T-helper 22 cell (primary cell): ENCODE measurements at places on chromosomes 1 and 21.

DNA sequence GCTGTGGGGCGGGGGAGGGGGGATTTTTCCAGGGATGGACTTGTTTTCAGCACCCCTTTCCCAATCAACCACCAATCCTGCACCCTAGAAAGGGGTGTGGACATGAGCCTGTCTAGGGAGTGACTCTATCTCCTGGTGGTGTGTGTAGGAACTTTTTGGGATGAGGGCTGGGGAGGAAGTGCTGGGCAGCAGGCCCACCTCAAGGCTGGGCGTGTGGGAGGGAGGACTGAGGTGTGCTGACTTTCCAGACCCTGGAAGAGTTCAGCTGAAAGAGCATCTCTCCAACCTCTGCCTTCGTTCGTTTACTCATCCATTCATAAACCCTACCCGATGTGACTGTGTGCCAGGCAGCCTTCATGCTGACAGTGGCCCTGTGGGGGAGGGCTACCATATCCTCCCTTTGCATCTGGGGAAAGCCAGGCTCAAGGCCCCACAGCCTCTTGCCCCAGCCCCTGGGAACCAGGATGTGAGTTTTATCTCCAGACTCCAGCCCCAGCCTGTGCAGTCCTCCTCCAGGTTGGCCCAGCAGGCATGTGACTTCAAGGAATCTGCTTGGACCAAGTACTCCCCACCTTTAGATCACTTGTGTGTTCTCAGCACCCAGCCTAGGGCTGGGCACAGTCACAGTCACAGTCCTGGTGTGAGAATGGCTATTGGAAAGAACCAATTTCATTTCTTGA is 6.7 kb downstream of the KNCN start:
- no peak for DNase-seq

DNA sequence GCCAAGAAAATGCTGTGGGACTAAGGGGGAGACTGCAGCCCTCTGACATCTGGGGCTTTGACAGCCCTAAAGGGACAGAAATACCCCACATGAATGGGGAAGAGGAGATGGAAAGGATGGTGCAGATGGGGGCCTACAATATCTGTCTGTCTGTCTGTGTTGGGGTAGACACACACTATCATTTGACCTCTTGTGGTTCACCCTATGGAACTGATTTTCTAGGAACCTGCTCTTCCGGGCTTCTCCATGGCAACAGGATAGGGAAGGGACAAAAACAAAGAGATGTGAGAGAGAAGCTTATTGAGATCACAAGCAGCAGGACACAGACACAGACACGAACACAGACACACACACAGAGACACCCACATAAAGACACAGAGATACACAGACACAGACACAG is 17.1 kb downstream of the KIF21B start:
- DNase-seq: no peak

GRCh38 chr1:206497363-206497762 is 10.0 kb upstream of the RASSF5 start:
- DNase-seq: no peak

DNA sequence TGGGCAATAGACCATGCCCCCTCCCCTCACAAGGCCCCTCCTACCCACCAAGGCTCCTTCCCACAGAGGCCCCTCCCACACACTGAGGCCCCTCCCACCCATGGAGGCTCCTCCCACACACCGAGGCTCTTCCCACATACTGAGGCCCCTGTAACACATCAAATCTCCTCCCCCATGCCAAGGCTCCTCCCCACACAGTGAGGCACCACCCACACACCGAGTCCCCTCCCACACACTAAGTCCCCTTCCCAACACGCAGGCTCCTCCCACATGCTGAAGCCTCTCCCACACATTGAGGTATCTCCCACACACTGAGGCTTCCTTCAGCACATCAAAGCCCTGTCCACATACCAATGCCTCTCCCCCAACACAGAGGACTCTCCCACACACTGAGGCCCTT is 391.8 kb downstream of the CAMTA1 start:
- no peak for DNase-seq

- DNase-seq: no peak
These were observed 90.6 kb upstream of the KCTD3 start for GRCh38 chr1:215476541-215476940.

DNA sequence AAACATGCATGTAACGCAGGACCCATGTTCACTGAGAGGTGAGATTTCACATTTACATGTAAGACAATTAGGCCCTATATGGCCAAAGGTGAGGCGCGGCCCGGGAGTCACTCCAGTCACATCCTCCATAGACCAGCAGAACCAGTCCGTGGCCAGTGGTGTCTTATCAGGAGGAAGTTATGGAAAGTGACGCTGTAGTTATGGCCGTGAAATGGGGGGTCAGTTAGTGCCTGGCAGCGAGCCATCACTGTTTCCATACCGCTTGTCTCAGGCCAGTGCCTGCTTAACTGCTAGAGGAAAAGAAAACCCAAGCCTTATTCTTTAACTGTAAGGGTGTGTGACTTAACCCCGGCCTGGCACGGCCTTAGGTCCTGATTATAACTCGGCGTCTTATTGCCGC is 6.1 kb downstream of the C1orf159 start:
- no peak for DNase-seq

DNA sequence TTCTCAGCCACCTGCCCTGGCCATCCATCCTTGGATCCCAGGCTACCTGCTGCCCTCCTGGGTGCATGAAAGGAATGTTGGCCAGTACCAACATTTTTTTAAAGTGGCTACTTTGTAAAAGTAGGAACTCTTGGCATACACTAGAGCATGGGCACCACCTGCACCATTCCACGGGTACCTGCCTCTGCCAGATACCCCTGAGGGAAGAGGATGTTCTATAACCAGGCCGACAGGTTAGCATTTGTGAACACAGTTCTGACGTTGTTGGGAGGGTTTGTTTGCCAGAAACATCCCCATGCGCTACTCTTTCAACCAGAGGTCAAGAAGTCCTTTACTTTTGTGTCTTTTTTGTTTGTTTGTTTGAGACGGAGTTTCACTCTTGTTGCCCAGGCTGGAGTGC is 43.0 kb downstream of the EVA1C start:
- DNase-seq: no peak

- DNase-seq: no peak
These were observed 9.5 kb downstream of the TRAF5 start for GRCh38 chr1:211336161-211336560.

- DNase-seq: no peak
These were observed 569 bp downstream of the ATF3 start for GRCh38 chr1:212608959-212609700.

- DNase-seq: no peak
These were observed 139.7 kb upstream of the ETV3 start for GRCh38 chr1:157277913-157278312.

DNA sequence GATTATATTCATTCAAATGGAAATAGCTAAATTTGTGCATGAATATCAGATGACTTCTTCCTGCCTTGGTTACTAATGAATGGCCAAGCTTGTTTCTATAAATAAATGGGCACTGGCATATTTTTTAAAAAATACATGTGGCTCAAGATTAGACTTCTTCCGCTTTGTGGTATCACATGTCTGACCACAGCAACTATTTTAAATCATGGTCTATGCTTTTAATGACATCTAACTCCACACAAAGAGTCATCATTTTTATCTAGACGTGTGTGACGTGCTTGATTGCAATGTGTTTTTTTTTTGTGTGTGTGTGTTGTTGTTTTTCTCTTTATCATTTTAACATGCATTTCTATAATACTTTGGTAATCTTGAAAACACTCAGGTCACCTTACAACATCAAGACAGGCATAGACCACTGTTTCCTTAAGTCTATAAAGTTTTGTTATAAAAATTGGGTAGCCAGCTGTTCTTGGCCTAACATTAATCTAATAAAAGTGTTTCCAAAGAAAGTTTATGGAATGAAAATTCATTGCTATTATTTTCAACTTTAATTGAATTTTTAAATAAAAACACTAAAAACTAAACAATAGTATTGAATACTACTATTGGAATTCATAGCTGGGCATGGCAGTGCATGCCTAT is 29.5 kb downstream of the RGS1 start:
- no peak for DNase-seq

DNA sequence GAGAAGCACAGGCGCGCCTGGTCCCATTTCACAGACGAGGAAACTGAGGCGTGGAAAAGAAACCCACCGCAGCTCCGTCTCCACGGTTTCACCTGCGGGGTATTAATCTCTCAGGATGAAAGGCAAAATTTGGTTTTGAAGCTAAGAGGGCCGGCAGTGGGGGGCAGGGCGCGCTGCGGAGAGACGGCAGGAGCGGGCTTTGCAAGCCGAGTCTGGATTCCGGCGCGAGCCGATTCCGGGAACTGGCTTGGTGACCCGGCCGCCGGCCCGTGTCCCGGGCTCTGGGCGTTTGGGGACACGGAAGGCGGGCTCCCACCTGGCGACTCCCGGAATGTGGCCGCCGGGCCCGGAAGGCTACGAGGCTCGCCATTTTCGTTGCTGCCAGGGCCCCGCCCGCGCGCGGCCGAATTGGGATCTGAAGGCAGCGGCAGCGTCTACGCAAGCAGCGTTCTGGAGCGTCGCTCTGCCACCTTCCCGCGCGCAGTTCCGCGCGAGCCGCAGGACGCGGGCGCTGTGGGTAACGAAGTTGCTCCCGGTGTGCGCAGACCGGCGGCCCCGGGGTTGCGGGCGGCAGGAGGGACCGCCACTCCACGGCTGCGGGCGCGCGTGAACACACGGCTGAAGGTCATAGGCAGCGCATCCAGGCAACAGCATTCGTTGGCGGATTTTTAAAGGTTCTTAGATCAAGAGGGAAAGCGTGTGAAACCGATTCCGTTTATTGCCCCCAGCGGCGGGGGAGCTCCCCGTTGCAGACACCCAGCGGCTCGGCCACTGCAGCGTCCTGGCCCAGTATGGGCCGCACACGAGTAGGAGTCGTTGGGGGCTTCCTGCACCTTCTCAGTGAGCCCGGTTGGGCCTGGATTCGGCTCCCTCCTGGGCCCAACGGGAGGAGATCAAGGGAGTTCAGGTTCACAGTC is 5.4 kb upstream of the PRDM16 start:
- DNase-seq: no peak

DNA sequence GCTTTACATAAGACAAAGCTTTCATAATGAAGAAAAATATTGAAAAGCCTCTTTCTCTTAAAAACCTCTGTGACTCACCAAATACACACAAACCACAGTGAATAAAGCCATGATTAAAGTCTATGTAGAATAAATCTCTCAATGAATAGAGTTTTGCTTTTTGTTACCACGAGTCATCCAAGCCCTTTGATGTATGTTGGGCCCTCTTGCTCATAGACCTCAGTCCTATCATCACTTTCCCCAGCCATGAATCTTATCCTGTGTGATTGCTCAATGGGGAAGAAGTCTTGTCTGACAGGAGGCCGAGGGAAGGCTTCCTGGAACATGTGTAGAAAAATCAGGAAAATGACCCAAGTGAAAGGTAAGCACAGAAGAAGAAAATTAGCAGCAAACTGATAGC is 60.8 kb downstream of the NGF start:
- DNase-seq: no peak
